ENCODE measurements at places on chromosomes 2 and 18. TPM values are rescaled to one million over a fixed set of nuclear protein-coding genes. Genes with fewer than 3 reads are reported as not detected.

The LIMS3 gene
- total RNA-seq: 0.46 TPM

The FSIP2 gene
- 1.8 TPM for total RNA-seq

The ABCB11 gene
- total RNA-seq: not detected

The GYPC gene
- 14.0 TPM for total RNA-seq

The FAM110C gene
- total RNA-seq: 3.6 TPM

The NTSR2 gene
- total RNA-seq: not detected

The DCDC2C gene
- total RNA-seq: not detected

The DRC1 gene
- not detected for total RNA-seq

DNA sequence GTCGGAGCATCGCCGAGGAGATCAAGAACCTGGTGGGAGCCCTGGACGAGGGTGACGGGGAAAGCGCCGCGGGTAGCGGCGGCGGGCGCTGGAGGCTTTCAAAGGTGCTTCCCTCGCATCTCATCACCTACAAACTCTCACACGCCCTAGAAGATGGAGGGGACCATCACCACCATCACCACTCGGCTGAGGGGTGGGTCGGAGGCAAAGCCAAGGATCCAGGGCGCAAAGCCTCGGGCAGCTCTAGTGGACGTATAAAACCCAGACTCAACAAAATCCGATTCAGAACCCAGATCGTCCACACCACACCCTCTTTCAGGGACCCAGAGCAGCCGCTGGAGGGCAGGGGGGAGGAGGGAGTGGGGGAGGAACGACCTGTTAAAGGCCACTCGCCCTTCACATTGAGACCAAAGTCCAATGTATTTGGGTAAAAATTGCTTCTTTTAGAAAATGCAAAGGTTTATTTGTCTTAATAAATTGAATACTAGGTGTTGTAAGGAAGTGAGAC is 1.5 kb downstream of the SOWAHC start:
- H3K4me3 ChIP-seq: peak overlapping the region; percentile 91
- H3K36me3 ChIP-seq: no peaks in the 10 kb centered on the region
- DNase-seq: peak; percentile 53
- H3K27me3 ChIP-seq: peaks cover 3% of the 10 kb centered on the region
- H3K4me1 ChIP-seq: no peaks in the 10 kb centered on the region

DNA sequence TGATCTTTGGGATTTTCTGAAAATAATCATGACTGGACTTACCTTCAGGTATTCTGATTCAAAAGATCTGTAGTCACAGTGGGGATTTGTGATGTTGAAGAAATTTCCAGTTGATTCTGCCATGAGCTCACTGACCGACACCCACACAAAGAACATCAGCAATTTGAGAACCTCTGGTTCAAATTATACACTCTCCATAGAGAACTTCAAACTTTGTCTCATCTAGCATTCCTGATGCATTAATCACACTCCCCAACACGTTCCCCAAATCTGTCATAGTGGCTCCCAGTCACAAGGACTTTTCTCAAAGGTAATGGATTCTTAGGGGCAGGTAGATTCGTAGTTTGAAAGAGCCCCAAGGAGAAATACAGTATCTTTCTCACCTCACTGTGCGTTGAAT is 584.3 kb downstream of the FBXO15 start:
- DNase-seq: no peak
- H3K27ac ChIP-seq: no peak overlapping the region
- H3K27me3 ChIP-seq: no peaks in the 10 kb centered on the region
- H3K36me3 ChIP-seq: no peaks in the 10 kb centered on the region

DNA sequence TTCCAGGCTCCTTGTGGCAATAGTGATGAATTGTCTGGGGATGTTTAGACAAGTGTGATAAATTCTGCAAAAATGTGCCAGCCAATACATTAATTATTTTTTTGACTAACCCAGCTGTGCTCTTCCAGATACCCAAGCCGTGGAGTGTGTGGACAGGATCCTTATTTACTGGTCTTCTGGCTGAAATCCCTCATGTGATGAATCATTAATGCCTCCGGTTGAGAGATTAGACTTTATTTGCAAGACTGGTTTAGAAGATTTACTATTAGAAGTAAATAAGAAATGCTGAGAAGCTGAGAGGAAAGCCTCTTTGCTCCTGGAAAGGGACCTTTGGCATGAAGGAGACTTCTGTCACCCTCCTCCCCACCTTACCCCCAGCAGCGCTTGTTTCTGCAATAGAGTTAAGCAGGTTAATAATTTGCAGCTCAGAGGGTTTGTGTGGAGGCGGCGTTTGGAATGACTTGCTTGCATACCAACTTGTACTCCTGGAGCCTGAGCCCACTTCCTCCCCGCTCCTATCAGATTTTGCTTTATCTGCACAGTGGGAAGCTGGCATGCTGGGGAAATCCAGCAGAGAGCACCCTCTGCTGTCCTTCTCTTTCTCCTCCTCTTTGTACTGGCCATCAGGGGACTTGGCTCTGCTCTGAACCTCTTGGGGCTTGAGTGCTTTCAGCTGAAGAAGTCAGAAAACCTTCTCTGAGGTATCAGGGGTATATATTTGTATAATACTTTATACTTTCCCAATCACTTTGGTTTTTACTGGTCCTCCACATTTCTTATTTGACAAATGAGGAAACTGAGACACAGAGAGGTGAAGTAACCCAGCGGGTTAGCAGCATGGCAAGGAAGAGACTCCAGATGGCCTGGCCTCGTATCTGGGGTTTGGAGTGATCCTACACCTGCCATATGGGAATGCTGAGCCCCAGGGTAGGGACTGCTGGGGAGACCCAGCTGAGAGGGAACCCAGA is 16.3 kb downstream of the SLC3A1 start:
- DNase-seq: peak; percentile 58
- H3K27me3 ChIP-seq: no peaks in the 10 kb centered on the region
- H3K36me3 ChIP-seq: no peaks in the 10 kb centered on the region
- H3K4me3 ChIP-seq: no peak overlapping the region

DNA sequence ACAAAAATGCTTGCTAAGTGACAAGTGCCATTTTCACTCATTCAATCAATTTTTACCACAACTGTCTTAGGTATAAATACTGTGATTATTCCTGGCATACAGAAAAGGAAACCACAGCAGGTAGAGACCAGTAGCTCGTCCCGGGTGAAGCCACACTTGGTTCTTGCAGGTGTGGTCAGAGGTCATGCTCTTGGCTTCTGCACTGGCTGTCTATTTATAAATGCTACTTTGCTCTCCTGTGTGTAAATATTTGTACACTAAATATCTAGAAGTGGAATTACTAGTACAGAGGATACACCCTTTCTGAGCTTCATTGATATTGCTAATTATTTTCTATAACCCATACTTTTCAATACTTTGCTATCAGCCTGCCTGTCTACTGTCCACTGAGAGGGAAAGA is 284.6 kb downstream of the MYT1L start:
- H3K27ac ChIP-seq: no peak overlapping the region
- 0 out of 2 replicates have a peak, but pooled peaks cover 2% of the 10 kb centered on the region for H3K4me1 ChIP-seq
- no peak overlapping the region for H3K4me3 ChIP-seq
- H3K36me3 ChIP-seq: no peaks in the 10 kb centered on the region
- no peaks in the 10 kb centered on the region for H3K27me3 ChIP-seq
- DNase-seq: no peak

DNA sequence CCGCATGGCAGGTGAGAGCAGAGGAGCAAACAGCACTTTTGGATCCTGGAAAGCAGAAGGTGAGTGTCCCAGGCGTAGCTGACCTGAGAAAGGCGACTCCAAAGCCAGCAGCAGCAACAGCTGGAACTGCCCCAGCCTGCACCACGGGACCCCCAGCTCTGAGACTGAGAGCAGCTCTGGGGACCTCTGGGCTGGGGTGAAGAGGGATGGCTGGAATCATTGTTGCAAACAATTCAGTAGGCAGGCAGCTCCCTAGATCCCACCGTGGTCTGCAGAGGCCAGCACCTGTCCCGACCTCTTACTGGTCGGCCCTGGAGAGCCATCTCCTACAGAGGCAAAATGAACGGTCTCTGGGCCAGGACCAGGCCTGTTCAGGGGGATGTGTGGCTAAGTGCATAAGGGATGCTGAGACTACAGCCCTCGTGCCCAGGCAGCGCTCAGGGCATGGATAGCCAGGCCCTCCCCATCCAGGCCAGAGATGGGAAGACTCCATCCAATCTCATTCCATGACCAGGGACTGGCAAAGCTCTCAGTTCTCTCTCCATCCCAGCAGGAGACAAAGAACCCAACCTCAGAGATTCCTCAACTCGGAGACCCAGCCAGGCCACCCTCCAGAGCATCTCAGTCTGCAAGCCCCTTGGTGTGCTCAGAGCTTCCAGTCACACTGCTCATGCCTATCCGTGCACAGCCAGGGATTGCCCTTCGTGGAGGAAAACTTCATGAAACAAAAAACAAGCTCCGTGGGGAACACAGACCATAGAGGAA is 38.2 kb upstream of the ALPP start:
- H3K27ac ChIP-seq: no peak overlapping the region
- no peaks in the 10 kb centered on the region for H3K27me3 ChIP-seq
- peaks cover 5% of the 10 kb centered on the region for H3K36me3 ChIP-seq
- no peaks in the 10 kb centered on the region for H3K4me1 ChIP-seq

DNA sequence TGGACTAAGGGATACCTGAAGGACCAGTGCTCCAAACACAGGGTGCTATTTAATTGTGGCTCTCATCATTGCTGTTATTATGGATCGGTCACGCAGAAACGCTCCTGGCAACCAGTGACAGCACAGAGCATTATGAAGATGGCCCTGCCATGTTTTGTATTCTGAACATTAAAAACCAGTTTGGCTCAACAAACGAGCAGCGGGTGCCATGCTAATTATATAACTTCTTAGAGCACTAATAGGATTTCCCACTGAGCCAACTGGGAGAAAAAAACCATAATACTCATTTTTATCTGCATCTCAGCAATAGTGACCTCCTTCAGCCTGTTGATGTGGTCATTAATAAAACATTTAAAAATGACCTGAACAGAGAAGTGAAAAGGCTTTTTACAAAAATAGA is 212.8 kb downstream of the STK39 start:
- no peak overlapping the region for H3K4me3 ChIP-seq
- H3K27me3 ChIP-seq: no peaks in the 10 kb centered on the region
- H3K27ac ChIP-seq: no peak overlapping the region
- H3K36me3 ChIP-seq: no peaks in the 10 kb centered on the region
- no peaks in the 10 kb centered on the region for H3K4me1 ChIP-seq
- DNase-seq: no peak

- H3K27ac ChIP-seq: no peak overlapping the region
- H3K4me1 ChIP-seq: no peaks in the 10 kb centered on the region
- peak overlapping the region; percentile 98 for H3K4me3 ChIP-seq
- H3K36me3 ChIP-seq: peaks cover 20% of the 10 kb centered on the region
Observed at GRCh38 chr18:56637711-56638231, 621 bp downstream of the TXNL1 start.

GRCh38 chr18:6248017-6248416 is 166.7 kb downstream of the L3MBTL4 start:
- H3K4me1 ChIP-seq: no peaks in the 10 kb centered on the region
- no peak overlapping the region for H3K27ac ChIP-seq
- no peaks in the 10 kb centered on the region for H3K27me3 ChIP-seq
- no peak overlapping the region for H3K4me3 ChIP-seq
- H3K36me3 ChIP-seq: no peaks in the 10 kb centered on the region

DNA sequence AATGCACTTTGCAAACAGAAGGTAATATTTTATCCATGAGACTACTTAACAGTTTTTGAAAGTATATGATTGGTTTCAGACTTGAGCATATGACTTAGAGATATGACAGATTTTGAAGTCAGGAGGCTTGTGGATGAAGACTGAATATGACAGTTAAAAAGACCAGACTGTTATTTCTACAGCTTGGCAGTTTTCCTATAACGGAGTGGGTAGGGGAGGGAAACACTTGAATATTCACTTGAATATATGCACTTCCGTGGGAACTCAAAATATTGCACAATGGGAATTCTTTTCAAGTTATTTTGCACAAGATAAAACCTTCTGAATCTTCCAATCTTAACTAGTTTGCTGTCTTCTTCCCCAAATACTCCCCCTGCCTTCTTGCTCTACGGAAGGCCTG is 64.6 kb upstream of the ACKR3 start:
- no peaks in the 10 kb centered on the region for H3K27me3 ChIP-seq
- DNase-seq: no peak
- no peaks in the 10 kb centered on the region for H3K36me3 ChIP-seq
- no peak overlapping the region for H3K4me3 ChIP-seq
- H3K27ac ChIP-seq: no peak overlapping the region

DNA sequence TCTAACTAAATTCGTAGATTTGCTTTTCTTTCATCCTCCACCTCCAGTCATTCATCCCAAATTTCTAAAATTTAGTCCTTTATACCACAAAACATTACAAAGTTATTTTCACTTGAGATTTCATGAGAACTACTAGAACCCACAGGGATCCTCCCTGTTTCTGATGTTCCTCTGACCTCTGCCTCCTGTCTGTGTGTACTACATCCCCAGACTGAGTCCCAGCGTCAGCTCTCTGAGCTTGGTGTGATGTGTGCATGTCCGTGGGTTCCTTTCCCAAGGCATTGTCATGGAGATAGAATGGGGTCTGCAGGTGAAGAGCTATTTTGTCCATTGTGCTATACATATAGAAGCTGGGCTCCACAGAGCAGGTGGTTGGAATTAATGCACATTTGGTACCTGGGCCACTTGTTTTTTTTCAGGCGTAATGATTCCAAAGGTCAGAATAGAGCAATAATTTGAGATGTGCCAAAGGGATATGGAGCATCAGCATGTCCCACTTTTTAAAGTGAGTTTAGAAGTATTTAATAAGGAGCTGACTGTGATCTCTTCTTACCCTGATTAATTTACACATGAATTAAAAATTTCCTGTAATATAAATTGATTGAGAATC is 151.2 kb upstream of the BOD1L2 start:
- no peaks in the 10 kb centered on the region for H3K27me3 ChIP-seq
- no peak for DNase-seq
- no peaks in the 10 kb centered on the region for H3K36me3 ChIP-seq
- H3K4me3 ChIP-seq: no peak overlapping the region
- H3K4me1 ChIP-seq: no peaks in the 10 kb centered on the region
- no peak overlapping the region for H3K27ac ChIP-seq

GRCh38 chr2:46776687-46777327 is 138.8 kb downstream of the MCFD2 start:
- H3K36me3 ChIP-seq: no peaks in the 10 kb centered on the region
- H3K4me1 ChIP-seq: no peaks in the 10 kb centered on the region
- no peaks in the 10 kb centered on the region for H3K27me3 ChIP-seq

DNA sequence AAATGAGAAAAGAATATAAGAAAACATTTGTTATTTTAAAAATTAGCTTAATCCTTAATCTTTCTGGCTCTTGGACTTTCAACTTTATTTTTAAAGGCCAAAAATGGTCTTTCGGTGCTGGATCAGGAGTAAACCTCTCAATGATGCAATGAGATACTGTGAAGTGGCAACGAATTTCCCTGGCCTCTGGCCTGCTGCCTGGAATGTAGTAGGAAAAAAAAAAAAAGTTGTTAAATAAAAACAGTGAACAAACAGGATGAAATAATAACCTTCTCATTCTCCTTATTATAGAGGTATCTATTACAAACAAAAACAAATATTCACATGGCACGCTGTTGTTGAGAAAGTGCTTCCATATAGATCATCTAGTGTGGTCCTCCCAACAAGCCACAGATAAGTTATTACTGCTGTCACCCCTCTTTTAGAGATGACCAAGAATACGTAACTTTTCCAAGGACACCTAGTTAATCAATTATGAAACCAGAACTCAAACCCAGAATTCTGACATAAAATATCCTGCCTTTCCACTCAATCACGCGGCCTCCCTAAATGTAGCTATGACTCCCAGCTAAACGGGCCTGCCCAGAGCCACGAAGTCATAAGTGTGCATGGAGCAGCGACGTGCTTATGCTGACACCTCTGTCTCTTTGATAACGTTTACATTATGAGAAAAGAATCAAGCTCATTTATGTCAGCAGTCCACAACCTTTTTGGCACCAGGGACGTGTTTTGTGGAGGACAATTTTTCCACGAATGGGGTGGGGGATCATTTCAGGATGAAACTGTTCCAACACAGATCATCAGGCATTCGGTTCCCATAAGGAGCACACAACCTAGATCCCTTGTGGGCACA is 170.9 kb downstream of the BCL2 start:
- no peak overlapping the region for H3K4me3 ChIP-seq
- H3K4me1 ChIP-seq: no peaks in the 10 kb centered on the region
- DNase-seq: no peak

Data from H9 (cell line).